ENCODE measurements at places on chromosomes 2 and 18.

- no peak for DNase-seq
Observed at GRCh38 chr2:28683100-28683706, 68.4 kb upstream of the PPP1CB start.

GRCh38 chr2:74206180-74206688, 7.8 kb downstream of the MTHFD2 start:
- no peak for DNase-seq

GRCh38 chr18:74152857-74153256, 4.5 kb downstream of the TIMM21 start:
- no peak for DNase-seq

GRCh38 chr18:3451989-3452749, 2.2 kb downstream of the TGIF1 start:
- DNase-seq: no peak

DNA sequence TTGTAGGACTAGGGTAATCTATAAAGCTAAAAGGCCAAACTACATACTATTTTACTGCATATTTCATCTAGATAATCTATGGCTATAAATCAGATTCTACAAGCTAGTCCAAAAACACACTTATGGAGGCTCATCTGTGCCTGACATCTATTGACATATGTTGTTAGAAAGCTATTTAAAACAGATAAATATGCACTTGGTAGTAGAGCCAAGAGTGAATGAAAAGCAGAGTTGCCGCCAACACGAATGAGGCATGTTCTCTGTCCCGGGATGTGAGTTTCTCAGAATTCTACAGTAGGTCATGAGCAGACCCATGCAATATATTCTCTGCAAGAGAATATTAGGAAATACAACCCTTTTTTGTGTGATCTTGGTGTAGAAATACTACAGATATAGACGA, 66.7 kb upstream of the LPIN2 start:
- DNase-seq: no peak

DNA sequence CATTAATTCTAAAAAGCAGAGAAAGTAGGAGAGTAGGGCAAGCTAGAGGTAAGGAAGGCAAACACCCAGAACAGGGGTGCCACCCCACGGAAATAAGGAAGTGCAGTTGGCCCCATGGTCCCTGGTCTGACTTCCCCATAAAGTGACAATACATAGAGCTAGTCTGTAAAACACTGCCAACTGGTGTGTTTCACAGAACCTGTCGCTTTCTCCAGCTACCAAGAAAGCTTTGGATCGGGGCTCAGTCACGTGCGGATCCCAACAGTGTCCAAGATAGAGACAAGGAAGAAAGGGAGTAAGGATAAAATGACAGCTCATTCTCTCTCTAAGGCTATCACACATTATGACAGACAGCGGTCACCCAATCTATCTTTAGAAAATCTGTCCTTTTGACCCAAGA, 36.4 kb downstream of the TBC1D8 start:
- DNase-seq: no peak

DNA sequence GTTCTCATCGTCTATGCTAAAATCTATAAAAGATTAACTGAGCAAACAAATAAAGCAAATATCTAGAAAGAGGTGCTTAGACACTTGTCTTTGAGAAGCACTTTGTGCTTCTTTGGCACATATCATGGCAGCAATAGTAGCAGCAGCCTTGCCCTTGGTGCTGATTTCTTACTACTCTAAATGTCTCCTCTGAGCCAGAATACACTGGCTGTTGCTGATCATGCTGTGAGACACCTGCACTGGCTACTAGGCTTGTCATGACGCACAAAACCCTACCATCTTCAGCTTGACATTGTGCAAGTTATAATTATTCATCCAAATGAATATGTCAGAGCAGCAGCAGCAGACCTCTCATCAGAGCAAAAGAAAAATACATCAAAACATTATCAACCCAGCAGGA, 46.7 kb downstream of the FANCL start:
- DNase-seq: no peak
